ENCODE measurements at places on chromosomes 3 and 15.

- DNase-seq: no peak
Observed at GRCh38 chr15:93076217-93076616, 12.8 kb downstream of the RGMA start.

DNA sequence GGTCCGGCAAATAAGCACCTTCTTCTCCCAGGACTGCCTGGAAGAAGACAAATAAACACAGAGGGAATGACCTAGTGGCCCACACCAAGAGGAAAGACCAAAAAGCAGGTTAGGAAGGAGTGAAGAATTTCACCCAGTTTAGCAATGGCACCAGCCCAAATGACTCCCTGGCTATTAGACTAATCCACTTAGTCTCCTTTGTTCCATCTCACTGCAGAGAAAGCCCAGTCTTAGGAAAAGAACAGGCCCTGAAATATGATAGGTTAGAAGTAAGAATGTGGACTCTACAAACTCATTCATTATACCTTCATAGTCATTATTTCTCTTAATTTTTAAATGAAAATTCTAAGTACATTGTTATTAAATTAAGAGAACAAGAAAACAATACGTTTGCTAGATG is 23.2 kb downstream of the SERPINI2 start:
- DNase-seq: no peak

GRCh38 chr15:49696433-49696832 is 75.6 kb downstream of the DTWD1 start:
- DNase-seq: no peak

- no peak for DNase-seq
Observed at GRCh38 chr15:68421115-68421551, 10.8 kb downstream of the ITGA11 start.

DNA sequence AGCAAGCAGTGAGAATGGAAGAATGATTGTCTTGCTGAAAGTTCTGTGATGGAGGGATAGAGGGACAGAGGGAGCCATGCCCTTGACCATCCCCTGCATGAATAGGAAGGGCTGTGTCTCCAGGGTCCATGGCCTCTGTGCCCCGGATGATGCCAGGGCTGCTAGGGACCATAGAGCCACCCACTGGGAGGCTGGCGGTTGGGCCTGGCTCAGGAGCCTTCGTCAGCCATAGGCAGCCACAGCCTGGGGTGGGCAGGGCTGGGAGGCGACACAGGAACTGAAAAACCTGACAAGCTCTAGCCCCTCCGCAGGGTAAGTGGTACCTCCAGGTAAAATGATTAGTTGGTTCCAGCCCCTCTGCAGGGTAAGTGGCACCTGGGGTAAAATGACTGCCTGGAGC is 19.1 kb upstream of the LAMP3 start:
- no peak for DNase-seq

GRCh38 chr3:138947495-138948121 is 591 bp downstream of the FOXL2NB start:
- no peak for DNase-seq

DNA sequence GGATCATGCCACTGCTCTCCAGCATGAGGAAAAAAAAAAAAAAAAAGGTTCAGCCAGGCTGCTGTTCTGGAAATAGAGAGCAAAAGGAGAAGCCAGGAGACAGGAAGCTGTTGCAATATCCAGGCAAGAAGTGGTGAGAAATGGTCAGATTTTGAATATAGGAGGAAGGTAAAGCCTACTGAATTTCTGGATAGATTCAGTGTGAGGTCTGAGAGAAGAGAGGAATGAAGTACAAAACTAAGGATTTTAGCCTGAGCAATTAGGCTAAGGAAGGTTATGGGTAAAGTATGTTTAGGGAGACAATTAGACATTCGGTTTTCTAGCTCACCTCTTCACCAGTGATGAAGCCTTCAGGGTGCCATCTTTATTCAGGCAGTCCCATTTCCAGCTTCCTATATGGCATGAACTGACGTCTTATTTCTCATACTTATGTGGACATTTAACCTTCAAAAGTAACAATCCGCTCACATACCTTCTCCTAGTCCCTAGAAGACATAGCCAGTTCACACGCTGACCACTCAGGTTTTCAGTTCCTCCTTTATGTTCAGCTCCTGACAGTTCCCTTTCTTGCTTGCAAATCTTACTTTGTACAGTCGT is 57.2 kb downstream of the KIF9 start:
- no peak for DNase-seq

- no peak for DNase-seq
Observed at GRCh38 chr15:81407718-81408117, 33.7 kb upstream of the TMC3 start.

- no peak for DNase-seq
Observed at GRCh38 chr3:183212096-183212495, 41.0 kb upstream of the B3GNT5 start.

DNA sequence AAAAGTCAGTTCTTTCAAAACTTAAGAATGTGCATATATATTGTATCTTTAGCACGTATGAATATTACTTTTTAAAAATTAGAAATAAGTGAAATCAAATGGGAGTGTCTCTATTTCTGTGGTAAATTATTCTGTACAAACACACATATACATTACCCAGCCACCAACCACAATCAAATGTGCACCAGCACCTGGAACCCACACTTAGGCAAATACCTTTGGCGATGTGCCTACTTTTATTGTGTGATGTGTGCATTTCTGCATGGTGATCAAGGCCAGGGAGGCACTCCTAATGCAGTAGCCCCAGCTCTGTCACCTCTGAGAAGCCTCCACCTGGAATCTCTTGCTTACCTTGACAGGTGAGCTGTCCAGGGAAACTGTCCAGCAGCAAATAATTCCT is 76.9 kb downstream of the PIK3R4 start:
- DNase-seq: no peak

DNA sequence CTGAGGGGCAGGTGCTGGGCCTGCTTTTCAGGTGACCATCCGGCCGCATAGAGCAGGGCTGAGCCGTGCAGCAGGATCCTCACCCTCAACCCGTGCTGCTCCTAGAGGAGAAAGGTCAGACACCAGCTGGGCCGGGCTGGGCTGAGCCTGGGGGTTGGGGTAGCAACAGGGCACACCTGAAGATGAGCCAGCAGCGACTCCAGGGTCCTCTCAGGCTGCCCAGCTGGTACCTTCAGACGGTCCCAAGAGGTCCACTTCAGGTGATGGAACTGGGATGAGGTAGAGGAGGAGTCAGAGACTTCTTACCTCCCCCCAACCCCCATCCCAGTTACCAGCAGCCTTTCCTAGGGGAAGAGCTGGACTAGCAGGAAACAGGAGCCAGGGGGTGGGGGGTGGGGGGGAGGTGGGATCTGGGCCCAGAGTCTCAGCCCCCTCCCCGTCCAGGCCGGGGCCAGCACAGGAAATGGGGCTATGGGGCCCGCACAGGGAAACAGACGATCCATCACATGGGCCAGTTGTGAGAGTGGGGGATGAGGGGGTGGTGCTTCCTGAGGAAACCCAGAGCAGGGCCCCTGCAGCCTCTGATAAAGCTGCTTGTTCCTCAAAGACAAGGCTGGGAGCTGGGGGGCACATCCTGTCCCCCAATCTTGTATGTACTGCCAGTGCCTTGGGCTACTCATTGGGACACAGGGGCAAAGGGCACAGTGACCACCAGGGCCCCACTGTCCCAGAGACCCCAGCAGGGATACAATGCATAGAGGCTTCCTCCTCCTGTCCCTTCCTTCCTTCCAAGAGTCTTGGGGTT is 3.0 kb downstream of the INKA1 start:
- DNase-seq: no peak

DNA sequence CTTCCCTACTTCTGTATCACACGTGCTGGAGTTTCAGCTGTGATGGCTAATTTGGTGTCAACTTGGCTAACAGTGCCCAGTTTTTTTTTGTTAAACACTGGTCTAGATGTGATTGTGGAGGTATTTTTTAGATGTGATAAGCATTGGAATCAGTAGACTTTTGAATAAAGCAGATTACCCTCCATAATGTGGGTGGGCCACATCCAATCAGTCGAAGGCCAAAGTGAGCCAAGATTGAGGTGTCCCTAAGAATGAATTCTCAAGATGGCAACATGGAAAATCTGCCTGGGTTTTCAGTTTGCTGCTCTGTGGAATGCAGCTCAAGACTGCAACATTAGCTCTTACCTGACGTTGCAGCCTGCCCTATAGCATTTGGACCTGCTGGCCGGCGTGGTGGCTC is 68.8 kb upstream of the AGBL1 start:
- DNase-seq: no peak

DNA sequence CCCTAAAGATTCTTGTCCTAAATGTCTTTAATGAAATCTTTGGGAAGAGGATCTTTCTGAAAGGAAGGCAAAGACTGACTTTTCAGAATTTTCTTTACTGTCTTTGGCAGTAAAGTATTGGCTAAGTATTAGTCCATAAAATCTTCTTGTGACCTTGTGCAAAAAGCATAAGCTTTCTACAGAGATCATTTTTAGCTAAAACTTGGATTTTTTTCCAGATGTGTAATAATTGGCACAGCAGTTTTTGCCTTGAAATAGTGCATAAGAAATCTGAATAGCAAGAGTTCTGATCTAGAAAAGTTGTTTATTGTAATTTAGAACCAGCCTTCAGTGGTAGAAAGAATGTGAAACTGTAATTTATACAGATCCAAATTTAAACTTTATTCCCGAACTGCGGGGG is 122.8 kb upstream of the CGNL1 start:
- DNase-seq: no peak

- no peak for DNase-seq
Observed at GRCh38 chr3:56878074-56878473, 76.3 kb upstream of the ARHGEF3 start.

DNA sequence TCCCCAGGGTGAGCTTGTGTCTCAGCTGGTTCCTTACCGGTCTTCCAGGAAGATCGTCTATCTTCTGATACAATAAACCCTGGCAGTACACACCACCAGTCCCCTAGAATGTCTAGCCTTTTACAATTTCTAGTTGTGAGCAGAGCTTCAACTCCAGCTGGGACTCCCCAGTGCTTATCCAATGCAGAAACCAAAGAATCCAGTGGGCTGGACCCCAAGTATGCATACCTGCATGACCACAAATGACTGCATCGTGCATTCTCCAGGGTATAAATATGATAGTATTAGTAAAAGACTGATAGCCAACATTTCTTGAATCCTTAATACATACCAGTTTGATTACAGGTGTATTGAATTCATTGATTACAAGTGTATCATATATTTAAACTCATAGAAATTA is 176.0 kb downstream of the SATB1 start:
- DNase-seq: no peak

GRCh38 chr3:136954980-136955780 is 2.6 kb upstream of the IL20RB start:
- no peak for DNase-seq

DNA sequence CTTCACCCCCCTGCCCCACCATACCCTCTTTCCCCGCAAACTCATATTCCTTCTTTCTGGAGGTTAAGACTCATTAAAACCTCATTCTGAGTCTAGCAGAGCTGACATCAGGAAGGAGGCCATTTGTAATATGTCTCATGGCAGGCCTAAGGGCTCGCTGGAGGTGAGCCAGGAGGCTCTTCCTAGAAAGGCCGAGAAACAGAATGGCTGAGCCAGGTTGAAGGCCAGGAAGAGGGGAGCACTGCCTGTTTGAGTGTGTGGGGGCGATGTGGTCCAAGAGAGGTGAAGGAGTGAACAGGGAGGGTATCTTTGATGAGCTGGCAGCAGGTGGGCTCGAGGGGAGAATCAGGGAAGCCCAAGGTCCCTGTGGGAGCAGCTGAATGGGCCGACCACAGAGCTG is 317.3 kb downstream of the TLE3 start:
- no peak for DNase-seq

DNA sequence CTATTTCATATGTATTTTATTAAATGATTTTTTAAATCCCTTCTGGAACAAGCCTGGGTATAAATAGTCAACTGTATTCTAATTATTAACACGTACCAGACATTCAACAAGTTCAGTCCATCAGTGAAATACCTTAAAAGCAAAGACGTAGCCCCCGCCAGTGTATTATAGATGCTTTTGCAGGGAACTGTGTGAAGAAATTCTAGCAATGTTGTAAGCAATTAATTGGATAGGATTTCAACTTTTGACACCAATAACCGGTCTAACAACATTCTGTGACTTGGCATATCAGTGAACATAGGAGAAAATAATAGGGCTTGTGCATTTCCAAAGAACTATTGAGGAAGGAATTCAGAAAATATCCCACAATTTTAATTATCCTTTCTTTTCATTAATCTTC is 67.2 kb upstream of the TGFBR2 start:
- no peak for DNase-seq

DNA sequence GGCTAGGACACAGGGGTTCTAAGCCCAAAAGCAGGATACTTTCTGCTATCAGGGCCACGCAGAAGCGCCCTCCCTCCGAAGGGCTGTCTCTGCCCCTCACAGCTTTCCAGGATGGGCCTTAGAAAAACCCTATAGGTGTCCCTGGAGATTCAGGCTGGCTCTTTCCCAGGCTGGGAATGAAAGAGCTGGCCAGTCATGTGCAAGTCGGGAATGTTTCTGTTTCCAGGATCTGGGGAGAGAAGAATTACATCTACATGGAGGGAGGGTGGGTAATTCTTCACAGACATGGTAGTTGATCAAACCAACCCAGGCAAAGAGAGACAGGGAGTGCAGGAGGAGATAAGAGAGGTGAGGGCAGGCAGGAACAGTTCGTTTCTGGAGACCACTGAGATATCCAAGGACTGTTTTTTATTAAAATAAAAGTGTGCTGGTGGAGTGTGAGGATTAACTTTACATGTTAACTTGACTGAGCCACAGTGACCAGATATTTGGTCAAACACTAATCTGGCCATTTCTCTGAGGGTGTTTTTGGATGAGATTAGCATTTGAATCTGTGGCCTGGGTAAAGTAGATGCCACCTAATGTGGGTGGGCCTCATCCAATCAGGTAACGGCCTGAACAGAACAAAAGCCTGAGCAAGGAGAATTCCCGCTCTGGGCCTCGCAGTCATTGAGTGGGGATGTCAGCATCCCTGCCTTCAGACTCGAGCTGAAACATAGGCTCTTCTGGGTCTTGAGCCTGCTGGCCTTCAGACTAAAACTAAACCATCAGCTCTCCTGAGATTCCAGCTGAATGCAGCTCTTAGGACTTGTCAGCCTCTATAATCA is 15.3 kb downstream of the NUP210 start:
- no peak for DNase-seq

DNA sequence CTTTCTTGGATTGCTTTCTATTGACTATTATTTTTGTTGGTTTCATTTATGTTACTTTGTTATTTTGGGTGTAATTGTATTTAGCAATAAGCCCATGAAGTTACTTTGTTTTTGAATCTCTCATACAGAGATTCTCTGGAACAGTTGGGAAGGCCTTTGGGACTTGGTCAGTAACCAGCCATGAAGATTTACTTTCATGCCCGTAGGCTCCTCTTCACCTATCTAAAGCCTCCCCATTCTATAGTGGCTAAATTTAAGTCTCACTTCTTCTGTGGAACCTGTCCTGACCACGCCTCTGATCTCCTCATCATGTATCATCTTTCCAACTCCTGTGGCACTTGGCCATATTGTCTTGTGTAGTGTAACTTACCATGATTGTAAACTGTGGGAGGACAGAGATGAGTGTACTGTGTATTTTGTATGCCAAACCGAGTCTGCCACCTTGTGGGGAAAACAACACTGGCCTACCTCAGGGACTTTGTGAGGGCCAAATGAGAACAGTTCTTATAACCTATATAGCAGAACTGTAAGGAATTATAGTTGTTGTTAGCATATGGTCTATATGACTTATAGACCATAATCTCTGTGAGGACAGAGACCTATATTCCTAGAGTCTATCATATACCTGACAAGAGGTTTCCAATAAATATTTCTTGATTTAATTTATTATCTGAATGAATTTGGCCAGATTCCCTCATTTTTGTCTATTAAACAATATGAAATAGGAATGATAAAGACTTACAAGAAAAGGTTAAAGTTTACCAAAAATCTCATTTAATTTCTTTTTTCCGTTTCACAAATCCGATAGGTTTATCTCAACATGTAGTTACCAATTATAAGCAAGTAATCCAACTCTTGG is 75.0 kb downstream of the STARD9 start:
- peak; percentile 89 for DNase-seq

- peak; percentile 95 for DNase-seq
Observed at GRCh38 chr3:14319654-14320182, 82.7 kb upstream of the SLC6A6 start.
